Caki2 (cell line): ENCODE measurements at places on chromosomes 16 and 17. TPM values are rescaled to one million over a fixed set of nuclear protein-coding genes. Genes with fewer than 3 reads are reported as not detected.

Gene HBQ1
- total RNA-seq = not detected in 2 replicates

GRCh38 chr17:28290703-28291102 is 28.3 kb upstream of the TMEM97 start:
- DNase-seq = no peak

GRCh38 chr16:10065019-10065418 is 117.2 kb downstream of the GRIN2A start:
- DNase-seq = no peak

DNA sequence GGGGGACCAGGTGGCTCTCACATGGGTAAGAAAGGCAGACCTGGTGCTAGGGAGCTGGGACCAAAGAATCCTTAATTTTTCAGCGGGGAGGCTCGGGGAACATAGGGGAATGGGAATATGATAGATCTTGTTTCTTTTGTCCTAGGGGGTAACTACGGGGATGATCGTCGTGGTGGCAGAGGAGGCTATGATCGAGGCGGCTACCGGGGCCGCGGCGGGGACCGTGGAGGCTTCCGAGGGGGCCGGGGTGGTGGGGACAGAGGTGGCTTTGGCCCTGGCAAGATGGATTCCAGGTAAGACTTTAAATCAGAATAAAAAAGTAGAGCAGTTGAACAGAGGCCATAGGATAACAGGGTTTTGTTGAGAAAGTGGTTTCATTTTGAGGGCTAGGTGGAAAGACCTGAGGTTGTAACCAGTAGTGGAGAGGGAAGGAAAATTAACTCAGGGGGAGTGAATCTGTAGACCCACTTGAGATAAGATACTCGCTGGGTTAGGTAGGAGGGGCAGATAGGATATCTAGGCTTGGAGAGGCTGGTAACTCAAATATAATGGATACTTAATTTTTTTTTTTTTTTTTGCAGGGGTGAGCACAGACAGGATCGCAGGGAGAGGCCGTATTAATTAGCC is 11.0 kb downstream of the FUS start:
- no peak for DNase-seq

DNA sequence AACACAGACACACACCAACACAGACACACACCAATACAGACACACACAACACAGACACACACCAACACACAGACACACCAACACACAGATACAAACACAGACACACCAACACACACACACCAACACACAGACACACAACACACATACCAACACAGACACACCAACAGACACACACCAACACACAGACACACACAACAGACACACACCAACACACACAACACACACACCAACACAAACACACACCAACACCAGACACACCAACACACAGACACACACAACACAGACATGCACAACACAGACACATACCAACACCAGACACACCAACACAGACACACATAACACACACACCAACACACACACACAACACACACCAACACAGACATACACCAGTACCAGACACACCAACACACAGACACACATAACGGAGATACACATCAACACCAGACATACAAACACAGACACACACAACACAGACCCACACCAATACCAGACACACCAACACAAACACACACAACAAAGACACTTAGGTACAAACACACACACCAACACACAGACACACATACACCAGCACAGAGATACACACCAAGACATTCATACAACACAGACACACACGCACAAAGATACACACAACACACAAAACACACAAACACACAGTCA is 2.2 kb downstream of the CDRT4 start:
- DNase-seq = no peak

- peak; percentile 85 for DNase-seq
Observed at GRCh38 chr16:66905633-66906539, 12.8 kb downstream of the CDH16 start.
